ENCODE measurements at places on chromosomes 4 and X. TPM values are rescaled to one million over a fixed set of nuclear protein-coding genes. Genes with fewer than 3 reads are reported as not detected.

GC gene
- not detected for total RNA-seq

HS6ST2 gene
- total RNA-seq, result not detected

ZMAT1 gene
- total RNA-seq, result 39.1 TPM

CT45A3 gene
- not detected for total RNA-seq

RAB9B gene
- total RNA-seq, result 0.25 TPM

TMPRSS11D gene
- not detected for total RNA-seq

NLGN4X gene
- not detected for total RNA-seq

ENPEP gene
- total RNA-seq, result not detected

TRPC3 gene
- not detected for total RNA-seq

FAM47E gene
- not detected for total RNA-seq

RBM3 gene
- total RNA-seq, result 173 TPM

GAB1 gene
- 0.26 TPM for total RNA-seq

PPP4R3C gene
- not detected for total RNA-seq

FHDC1 gene
- 0.29 TPM for total RNA-seq

ZCCHC12 gene
- not detected for total RNA-seq

SLC10A4 gene
- total RNA-seq, result 0.17 TPM

ANXA10 gene
- total RNA-seq, result not detected

ERAS gene
- total RNA-seq, result not detected

RXFP1 gene
- total RNA-seq, result not detected

BMX gene
- total RNA-seq, result not detected

SAGE1 gene
- not detected for total RNA-seq

CT47C1 gene
- total RNA-seq, result not detected

XAGE5 gene
- not detected for total RNA-seq

OPHN1 gene
- total RNA-seq, result 0.23 TPM

NHS gene
- total RNA-seq, result 0.67 TPM

SCML2 gene
- total RNA-seq, result 1.7 TPM

TLR10 gene
- 0.20 TPM for total RNA-seq

AGTR2 gene
- total RNA-seq, result not detected

HAND2 gene
- total RNA-seq, result not detected

FAM200B gene
- total RNA-seq, result 37.4 TPM

MAGEA9B gene
- total RNA-seq, result not detected

PNMA5 gene
- 0.29 TPM for total RNA-seq

UCP1 gene
- total RNA-seq, result not detected

TMSB15C gene
- 3.6 TPM for total RNA-seq

C4orf50 gene
- 0.25 TPM for total RNA-seq

PLP1 gene
- total RNA-seq, result not detected

DNAAF6 gene
- not detected for total RNA-seq

GPAT3 gene
- 8.8 TPM for total RNA-seq

PDE6B gene
- 15.4 TPM for total RNA-seq

CCKAR gene
- total RNA-seq, result not detected

F9 gene
- total RNA-seq, result not detected

COX7B2 gene
- not detected for total RNA-seq

DMD gene
- 0.19 TPM for total RNA-seq

FHIP1A gene
- total RNA-seq, result 2.6 TPM

CRMP1 gene
- not detected for total RNA-seq

GABRG1 gene
- total RNA-seq, result not detected

USP17L24 gene
- total RNA-seq, result not detected

SLIT2 gene
- total RNA-seq, result not detected

KLHL4 gene
- total RNA-seq, result not detected

TREX2 gene
- total RNA-seq, result 4.5 TPM

EVC gene
- 2.1 TPM for total RNA-seq

HS3ST1 gene
- total RNA-seq, result 0.03 TPM

ETDB gene
- total RNA-seq, result not detected
